ENCODE measurements at places on chromosomes 5 and 9.
A peak's percentile ranks its signal among the peaks of the same experiment; 100 is the strongest.

DNA sequence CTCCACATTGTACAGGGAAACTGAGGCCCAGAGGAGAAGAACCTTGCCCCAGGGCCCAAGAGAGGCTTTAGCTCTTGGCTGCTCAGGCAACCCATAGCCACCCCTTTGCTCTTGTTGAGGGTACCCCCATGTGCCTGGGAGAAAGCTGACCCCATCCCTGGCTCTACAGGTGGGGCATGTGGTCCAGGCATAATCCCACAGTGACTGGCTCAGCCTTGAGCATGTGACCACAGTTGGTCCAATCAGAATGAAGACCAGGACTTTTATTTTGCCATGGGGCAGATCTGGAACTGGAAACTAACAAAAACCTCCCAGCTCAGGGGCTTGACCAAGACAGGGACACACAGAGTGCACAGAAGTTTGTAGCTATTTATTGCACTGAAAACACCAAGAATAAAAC lies 29.3 kb downstream of the SLC6A7 start:
- no peak for DNase-seq

DNA sequence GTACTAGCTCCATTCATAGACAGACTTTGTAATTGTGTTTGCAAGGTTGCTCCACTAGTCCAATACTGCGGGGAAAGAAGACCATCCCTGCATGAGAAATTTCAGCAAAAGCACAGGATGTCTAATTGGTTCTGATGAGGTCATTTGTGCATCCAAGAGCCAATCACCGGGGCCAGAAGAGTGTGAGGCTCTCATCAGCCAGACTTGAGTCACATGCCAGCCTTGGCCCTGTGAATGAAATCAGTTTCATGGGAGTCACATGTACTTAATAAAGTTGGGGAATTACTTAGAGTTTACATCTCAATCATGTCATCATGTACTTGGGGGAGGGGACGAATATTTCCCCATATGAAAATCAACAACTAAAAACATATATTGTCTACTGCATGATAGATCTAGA lies 1236.0 kb downstream of the MAT2B start:
- no peak for DNase-seq

DNA sequence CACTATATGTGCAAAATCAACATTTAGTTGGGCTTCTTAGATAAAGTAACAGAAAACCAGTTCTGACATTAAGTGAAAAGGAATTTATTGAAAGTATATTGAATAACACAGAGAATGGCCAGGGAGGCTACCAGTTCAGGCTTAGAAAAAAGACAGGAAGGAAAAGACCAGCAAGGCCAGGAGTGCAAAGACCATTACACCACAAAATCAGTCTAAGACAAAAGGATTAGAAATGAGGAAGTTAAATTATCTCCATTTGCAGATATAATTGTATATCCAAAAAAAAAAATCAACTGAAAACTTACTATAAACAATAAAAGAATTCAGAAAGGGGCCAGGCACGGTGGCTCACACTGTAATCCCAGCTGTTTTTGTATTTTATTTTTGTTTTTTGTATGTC lies 4.8 kb upstream of the TEX10 start:
- no peak for DNase-seq

DNA sequence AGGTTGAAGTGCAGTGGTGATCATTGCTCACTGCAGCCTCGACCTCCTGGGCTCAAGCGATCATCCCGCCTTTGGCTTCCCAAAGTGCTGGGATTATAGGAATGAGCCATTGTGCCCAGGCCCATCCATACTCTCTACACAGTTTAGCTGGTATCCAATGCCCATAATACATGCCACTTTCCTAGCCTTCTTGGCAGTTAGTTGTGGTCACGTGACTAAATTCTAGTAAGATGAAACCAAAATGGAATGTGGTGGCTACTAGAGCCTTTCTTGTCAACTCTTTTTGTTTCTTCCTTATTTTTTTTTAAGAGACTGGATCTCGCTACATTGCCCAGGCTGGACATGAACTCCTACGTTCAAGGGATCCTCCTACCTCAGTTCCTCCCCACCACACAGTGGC lies 15.3 kb upstream of the KIF27 start:
- no peak for DNase-seq

GRCh38 chr5:61828856-61829255 lies 477.1 kb upstream of the KIF2A start:
- no peak for DNase-seq

GRCh38 chr9:28888806-28889205 lies 1315.5 kb upstream of the C9orf72 start:
- no peak for DNase-seq

DNA sequence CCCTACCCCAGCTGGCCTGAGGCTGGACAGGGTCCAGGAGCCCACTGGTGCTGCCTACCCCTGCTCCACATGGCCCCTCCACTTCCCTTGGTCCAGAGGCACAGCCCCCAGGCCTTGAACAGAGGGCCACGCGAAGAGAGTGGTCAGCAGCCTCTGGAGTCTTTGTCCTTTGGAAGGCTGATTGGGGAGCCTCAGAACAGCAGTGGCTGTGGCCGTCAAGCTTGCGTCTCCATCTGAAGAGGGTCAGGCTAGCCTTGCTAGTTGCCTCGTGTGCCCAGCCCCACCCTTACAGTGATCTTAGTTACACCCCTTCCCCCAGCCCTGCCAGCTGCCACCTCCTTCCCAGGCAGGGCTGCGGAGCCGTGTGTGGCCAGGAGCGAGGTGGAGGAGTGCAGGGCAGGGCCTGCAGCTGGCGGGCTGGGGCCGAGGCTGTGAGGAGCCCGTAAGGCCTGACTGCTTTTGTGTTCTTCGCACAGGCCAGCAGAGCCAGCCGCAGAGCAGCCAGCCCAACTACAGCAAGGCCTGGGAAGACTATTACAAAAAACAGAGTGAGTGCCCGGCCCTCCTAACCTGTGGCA lies 30.1 kb upstream of the PRDM12 start:
- DNase-seq, result no peak

DNA sequence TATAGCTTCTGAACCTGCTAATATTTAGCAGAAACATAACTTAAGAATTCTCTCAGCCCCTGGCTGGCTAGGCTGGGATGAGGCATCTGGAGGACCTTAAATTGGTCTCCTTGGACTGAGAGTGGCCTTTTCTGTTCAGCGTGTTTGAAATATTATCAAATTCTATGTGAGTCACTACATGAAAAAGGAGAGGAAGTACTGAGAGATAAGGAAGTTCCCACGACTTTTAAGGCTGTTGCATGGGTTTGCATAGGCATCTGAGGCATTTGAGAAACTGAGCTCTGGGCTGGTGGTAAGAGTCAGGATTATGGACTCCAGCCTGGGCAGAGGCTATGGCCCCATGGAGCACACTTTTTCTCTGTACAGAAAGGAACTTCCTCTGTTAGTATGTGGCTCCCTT lies 816.2 kb upstream of the GRAMD2B start:
- DNase-seq, result no peak

DNA sequence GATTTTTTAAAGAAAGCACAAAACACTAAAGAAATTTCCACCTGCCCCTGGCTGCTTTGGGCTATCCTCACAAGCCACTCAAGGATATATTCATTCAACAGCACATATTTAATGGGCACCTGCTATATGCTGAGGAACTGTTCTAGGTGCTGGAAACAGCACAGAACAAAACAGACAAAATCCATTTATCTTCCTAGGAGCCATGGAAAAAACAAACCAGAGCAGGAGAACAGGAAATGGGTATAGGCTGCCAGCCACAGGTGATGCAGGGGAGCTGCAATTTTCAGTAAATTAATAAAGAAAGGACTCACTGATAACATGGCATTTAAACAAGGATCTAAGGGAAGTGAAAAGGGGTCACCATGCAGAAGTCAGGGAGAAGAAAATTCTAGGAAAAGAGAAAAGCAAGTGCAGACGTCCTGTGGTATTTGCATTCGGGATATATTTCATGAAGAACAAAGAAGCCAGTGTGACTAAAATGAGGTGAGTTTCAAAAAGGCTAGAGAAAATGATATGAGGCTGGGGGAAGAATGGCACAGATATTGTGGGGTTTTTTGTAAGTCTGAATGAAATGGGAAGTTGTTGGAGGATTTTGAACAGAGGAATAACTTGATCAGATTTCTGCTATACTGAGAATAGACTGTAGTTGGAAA lies 152.2 kb downstream of the ADAMTSL1 start:
- no peak for DNase-seq

- no peak for DNase-seq
Measured at GRCh38 chr5:156446526-156446925, 119.6 kb downstream of the SGCD start.

- DNase-seq, result no peak
Measured at GRCh38 chr9:73893230-73893629, 603.9 kb upstream of the RORB start.

DNA sequence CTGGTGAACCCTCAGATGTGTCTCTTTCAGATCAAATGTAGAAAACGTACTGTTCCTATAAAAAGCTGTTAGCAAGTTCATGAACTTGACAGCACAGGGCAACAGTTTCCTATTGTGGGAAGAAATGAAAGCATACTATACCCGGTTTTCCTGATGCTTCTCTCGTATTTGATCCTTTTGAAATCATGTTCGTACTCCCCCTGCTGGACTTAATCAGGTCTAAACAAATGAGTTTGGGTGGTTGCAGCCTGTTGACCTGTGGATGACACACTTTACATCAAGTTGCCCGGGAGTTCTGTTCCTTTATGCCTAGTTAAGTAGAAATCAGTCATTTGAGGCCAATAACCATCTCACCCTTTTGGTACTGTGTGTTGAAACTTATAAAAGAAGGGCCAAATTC lies 1992.3 kb downstream of the MAT2B start:
- DNase-seq, result no peak

DNA sequence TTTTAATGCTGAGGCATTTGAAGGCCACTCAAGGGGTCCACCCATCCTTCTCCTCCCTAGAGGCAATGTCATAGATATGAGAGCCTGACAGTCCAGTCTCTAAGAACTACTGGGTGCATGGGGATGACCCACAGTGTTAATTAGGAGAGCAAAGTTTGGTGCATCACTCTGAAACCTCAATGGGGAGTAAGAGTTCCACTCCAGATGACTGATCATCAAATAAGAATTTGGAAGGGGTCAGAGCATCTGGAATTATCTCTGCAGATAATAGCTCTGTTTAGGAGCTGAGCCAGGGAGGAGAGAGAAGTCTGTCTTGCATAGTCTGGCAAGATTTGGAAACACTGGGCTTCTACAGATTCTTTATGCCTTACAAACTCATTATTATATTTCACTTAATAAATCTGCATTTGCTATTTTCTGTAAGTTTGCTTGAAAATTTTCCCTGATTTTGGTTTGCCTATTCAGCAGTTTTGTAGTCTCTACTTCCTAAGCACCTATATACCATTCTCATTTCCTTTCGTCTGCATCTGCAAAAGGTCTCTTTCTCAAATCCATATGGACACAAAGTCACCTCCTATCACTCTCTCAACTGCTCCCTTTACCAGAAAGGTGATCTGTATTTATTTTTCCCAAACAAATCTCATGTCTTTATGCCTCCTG lies 27.7 kb downstream of the FGF10 start:
- DNase-seq, result no peak

- no peak for DNase-seq
Measured at GRCh38 chr5:177103523-177104253, 17.0 kb downstream of the FGFR4 start.

GRCh38 chr5:36946101-36946500 lies 69.5 kb downstream of the NIPBL start:
- DNase-seq, result no peak

DNA sequence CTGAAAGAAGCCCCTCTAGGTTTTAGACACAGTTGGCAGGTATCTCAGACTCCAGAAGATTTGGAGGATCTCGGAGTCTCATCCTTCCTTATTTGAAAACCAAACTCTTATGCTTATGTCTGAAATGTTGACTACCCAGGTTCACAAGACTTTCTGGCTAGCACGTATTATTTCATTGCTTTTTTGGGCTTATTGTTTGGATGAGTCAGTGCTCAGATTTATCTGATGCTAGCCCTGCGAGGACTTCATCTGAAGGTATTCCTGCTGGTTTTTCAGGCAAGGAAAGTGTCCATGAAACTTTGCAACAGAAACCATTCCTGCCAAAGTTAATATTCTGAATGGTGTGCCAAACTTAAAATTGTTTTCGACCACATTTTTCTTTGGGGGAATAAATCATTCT lies 8.5 kb downstream of the OSTF1 start:
- DNase-seq, result no peak

DNA sequence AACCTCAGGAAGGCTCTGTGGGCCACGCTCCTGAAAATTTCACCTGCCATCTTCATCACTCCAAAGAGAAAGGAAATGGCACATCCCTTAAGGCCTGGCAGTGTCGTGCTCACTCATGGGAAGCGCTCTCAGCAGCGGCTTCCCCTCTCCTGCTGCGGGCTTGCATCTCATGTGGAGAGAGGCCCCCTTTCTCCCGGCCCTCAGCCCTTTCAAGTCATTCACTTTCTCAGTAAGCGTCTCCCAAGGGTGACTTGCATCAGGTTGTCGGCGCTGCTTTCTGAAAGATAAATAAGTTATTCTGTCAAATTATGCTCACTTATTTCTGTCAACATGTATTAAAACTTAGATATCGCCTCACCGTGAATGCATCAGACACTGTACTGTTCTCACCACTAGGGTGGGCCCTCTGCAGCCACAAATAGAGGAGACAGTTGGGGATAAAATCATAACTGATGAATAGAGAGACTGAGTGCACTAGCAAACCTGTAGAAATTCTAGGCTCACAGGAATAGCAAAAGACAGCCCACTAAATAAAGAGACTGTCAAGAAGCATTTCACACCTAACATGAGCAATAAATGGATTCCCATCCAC lies 174.6 kb downstream of the RFK start:
- no peak for DNase-seq

- DNase-seq, result no peak
Measured at GRCh38 chr5:112930082-112930344, 8.0 kb upstream of the REEP5 start.

DNA sequence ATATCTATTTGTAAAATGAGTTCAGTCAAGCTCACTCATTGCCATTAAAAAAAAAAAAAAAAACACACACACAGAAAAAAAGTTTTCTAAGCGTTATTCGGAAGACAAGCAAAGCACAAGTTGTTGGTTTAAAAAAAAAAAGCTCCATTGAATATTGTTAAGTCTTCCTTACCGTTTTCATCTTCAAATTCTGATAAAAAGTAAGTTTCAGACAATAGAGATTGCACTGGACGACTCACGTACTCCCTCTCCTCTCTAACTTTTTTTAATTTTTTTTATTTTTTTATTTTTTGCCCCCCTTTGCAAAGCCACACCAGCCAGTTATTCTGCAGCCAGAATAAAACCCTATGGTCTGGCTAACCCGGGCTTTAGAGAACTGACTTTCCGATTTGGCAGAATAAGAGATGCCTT lies 544 bp downstream of the ADAMTS6 start:
- no peak for DNase-seq

- peak; percentile 5 for DNase-seq
Measured at GRCh38 chr5:74433255-74433895, 207.2 kb downstream of the ENC1 start.

DNA sequence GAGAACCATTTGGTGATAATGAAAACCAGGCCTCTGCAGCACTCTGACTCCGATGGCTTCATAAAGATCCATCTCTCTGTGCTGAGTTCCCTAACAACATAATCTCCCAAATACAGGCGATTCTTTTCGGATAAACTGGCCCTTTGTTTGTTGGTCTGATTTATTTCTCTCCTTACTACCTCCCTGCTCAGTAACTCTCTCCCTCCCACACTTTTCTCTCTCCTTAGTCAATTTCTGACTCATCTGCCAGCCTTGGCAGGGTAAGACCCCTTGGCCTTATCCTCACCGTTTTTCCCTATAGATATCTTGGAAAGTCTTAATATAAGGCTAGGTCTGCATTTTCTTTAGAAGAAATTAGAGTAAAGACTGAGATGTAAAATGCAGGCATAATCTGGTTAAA lies 128.7 kb downstream of the BRINP1 start:
- DNase-seq, result no peak

Measured in AG09309 (cell line).